ENCODE measurements at places on chromosomes 4 and X.

DNA sequence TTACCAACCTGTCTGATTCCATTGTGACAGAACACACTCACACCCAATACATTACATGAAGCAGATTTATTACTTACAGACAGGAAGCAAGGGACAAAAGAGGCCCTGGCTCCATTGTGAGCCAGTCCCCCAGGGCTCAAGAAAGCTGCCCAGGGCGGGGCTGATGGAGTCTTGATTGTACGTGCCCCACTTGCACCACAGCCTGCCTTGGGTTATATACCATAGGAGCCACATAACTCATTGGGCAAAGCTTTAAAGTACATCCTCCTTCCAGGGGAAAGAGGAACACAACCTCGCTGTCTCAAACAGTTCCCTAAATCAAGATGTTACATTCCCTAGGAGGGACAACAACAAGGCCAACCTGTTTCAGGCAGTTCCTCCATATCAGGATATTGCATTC, 3.4 kb upstream of the ZRSR2 start:
- DNase-seq, result no peak

GRCh38 chr4:52371841-52372240, 287.3 kb downstream of the USP46 start:
- no peak for DNase-seq

GRCh38 chrX:77433001-77433400, 14.2 kb upstream of the FGF16 start:
- DNase-seq, result no peak

- DNase-seq, result peak; percentile 22
Measured at GRCh38 chr4:176137631-176138030, 57.8 kb downstream of the SPATA4 start.

- no peak for DNase-seq
Measured at GRCh38 chrX:57132046-57132445, 5.2 kb downstream of the SPIN2A start.

DNA sequence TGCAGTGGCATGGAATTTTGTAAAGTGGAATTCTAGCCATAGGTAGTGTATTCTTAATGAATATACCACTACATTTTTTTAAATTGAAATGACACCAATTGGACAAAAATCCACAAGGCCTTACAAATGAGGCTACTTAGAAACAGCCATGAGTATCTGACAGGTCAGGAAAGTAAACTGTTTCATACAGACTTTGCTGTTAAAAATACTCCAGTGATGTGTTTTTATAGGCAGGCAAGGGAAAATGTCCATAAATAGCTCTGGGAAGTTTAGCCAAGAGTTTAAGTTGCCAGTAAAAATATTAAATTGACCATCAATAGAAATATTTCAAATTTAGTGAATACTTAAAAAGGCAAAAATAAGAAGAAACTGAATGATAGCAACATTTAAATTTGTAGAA, 41.8 kb upstream of the PDLIM5 start:
- DNase-seq, result no peak

DNA sequence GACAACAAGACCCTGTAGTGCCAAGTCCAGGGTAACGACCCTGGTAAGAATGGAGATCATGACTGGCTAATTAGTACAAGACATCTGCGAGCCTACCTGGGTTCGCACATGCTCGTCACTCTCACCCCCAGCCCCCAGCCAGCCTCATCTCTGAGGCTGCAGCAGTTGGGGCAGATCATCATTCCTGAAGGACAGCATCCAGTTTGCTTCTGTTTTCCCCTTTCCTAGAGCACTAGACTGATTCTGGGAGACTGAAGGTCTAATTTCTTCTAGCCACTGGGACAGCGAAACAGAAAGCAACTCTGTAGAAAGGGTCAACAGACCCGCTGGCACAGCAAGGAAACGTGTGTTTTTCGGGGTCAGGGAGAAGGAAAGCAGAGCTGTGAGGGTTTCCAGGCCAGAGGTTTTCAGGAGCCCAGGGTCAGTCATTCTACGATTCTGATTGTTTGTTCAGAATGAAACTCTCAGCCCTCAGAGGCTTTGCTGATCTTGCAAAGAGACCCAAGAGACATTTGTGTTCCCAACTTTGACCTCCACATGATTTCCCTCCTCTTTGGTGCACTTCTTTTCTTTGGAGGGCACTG, 343.1 kb upstream of the NOCT start:
- no peak for DNase-seq

DNA sequence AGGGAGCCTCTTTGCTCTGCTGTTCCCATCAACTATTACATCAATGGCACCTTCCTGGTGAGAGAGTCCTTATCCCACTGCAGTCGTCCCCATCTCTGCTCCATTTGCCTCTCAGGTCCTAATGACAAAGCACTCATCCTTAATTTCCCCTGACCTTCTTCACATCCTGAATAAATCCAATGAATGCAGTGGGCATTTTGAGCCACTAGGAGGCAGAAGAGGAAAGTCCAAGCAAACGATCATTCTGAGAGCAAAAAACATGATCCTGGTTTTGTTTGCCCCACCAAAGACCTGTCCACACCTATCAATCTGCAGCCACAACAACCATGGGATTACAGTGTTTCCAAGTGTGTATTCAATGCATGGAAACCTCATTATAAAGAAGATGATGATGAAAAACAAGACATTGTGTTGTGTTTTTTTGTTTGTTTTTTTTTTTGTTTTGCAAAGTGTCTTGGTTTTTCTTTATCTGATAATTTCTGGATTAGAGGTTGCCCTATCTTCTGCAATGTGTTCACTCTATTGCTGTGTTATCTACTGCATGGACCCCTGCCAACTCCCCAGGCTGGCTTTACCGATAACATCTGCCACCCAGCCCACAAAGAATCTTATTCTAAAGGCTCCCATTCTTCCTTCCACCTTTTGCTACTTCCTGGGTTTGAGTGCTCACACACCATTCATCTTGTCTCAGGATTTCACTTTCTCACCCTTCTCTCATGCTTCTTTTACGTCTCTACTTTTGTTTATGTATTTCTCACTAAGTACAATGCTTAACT, 207.2 kb downstream of the NLGN4X start:
- peak; percentile 10 for DNase-seq

DNA sequence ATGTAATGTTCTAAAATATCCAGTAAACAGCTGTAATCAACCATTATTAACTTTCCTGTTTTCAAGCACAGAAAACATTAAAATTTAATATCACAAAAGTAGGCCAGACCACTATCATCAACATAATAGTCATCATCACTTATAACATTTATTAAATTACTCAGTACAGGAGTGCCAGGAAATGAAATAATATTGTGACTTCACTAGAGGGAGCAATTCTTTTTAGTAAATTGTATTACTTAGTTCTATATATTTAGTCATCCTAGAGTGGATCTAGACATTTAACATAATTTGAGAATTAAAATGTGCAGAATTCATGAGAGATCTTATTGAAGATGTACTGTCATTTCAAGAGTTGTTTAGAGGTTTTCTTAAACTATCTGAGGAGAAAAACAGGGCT, 33.6 kb downstream of the PITX2 start:
- peak; percentile 19 for DNase-seq

DNA sequence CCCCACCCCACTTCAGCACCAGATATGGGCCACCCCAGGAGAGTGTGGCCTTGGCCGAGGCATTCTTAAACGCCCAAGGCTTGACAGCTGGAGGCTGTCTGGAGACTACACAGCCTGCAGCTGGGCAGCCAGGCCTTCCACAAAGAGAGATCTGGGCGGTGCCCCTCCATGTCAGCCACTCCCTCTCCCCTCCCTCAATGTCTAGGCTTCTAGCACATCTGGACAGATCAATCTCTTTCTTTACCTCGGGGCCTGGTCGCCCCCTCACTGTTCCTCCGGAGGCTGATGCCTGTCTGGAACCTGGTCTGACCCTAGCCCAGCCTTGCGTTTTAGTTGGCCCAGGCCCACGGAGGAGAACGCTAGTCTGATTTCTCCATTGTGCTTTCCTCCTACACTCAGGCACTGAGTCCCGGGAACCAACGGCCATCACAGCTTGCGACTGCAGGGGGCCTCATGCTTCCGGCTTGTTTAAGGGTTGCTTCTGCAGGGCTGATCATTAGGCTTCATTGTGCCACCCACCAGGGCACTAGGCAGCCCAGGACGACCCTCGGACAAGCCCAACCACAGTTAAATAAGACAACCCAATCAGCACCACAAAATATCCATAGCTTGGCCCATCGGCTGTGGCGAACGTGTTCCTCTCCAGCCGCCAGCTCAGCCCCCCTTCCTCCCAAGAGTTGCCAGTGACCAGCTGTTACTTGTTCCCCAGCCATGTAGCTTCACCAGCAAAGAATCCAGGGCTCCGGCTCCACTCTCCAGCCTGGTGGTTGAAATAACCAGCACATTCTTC, 200.6 kb downstream of the BCOR start:
- DNase-seq, result peak; percentile 69

- DNase-seq, result peak; percentile 70
Measured at GRCh38 chrX:74535408-74536151, 78.8 kb downstream of the RLIM start.

- DNase-seq, result no peak
Measured at GRCh38 chrX:49233887-49234555, 881 bp upstream of the CACNA1F start.

DNA sequence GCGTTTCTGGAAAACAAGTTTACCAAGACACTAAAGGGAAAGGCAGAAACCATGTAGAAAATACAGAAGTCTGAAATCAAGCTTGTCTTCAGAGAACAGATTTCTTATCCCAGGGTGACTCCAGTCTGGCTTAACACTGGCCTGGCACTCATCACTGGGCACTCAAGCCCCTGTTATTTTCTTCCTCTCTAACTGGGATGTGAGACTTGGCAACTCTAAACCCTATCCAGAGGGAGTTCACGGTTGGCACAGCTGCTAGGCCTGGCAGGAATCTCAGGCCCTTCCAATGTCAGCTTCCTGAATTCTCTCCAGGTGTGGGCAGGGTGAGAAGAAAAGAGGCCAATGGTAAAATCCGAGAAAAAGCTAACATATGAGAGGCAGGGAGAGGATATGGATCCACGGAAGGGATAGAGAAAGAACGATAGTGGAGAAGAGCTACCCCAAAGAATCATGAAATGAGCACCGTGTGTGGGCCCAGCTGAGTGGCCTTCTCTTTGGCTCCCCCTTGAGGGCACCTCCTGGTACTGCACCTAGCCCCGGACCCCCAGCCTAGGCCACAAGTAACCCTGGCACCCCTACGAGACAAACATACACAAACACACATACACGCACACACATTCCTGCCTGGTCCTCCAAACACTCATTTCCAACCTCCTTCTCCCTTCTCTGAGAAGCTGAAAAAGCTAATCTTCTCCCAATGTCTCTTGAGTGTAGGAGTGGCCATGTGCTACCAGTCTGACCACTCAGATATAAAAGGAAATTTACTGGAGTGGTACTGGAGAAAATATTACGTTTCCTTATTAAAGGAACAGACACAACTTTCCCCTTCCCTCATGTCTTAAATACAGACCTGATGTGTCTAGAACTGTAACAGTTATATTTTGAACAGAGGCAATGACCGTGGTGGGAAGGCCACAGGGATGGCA, 16.6 kb upstream of the PTCHD1 start:
- DNase-seq, result peak; percentile 8

GRCh38 chr4:86621435-86621834, 27.3 kb downstream of the PTPN13 start:
- DNase-seq, result no peak

DNA sequence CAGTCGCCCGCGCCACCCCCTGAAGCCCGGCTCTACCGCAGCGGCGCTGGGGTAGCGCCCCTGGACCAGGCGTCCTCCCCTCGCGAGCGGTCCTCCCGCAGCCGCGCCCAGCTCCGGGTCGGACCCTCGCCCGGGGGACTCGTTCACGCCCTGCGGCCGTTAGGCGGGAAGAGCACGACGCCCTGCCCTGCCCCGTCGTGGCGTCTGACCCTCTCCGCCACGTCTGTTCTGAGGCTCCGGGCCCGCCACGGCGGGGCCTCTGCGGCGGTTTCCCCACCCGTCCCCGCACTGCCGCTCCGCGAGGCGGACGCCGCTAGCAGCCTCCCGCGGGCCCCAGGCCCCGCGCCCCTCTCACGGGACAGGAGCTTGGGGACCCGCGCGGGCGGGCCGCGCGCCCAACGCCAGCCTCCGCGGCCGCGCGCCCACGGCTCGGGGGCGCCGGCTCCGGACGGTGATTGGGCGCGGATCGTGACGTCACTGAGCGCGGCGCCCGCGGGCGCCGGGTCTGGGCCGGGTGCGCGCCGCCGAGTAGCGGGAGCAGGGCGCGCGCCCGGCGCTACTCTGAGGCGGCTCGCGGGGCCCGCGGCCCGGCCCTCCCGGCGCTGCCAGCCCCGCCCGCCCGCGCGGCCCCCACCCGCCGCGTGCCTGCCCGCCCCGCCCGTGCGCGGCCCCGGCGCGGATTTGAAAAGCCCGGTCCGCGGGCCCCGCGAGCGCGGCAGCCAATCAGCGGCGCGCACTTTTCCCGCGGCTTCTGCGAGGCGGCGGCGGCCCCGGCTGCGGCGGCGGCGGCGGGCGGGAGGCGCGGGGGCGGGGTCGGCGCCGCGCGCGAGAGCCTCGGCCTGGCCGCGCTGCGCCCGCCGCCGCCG, at the start of gene NSD2:
Gene NSD2, plus strand, starts transcription at position 816 of the 866 bp plus-strand sequence. CDS start 29,262 bp downstream, outside the sequence.
- DNase-seq, result peak; percentile 85

- peak; percentile 59 for DNase-seq
Measured at GRCh38 chr4:89438102-89438831, 130.7 kb upstream of the GPRIN3 start.

DNA sequence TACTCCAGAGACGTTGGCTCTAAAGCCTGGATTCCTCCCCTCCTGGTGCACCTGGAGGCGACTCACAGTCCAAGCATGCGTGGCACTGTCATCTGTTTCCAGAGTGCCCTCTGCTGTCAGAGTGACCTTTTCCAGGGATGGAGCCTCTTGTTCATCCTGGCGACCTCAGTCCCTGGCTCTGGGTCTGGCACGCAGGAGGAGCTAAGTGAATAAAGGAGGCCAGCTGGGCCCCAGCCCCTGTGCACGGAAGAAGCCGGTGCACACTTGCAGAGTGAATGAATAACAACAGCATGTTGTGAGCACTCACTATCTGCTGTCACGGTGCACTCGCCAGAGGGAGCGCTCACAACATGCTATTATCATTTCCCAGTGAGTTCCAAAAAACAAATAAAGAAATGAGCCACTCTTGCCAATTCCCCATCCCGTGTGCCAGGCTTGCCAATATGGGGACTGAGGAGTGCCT, 27.8 kb upstream of the PSAPL1 start:
- DNase-seq, result peak; percentile 1

DNA sequence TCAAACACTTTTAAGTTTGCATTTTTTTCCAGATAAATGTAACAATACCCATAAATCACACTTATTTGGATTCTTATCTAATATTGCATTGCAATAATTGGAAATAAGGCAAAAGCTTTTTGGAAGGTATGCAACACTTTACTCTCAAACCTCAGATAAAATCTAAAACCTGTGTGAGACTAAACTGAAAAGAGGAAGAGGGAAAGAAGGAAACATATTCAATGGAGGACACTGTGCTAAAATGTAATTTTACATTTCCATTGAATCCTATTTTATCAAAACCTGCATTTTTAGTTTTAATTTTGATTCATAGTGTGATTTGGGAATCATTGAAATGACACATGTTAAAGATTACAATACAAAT, 99.4 kb downstream of the HPGD start:
- DNase-seq, result no peak

DNA sequence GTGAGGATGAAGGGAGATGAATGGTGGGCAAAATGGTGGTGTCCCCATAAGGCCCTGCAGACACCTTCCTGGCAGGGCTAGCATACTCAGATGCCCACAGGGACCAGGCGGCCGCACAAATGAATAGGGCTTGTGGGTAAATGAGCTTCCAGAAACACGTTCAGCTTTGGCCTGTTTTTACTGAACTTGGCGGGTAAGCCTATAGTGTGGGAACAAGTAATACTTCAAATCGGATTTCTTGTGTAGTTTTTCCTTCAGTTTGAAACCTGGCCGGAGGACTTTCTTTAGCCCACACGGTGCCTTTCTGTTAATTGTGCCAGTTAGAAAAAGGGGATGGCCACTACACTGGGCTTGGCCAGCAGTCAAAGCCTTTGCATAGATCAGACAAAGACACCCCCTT, 22.8 kb downstream of the SMS start:
- no peak for DNase-seq

All from fibroblast of pulmonary artery (primary cell).